ENCODE measurements at places on chromosomes 3 and 15. TPM values are rescaled to one million over a fixed set of nuclear protein-coding genes. Genes with fewer than 3 reads are reported as not detected.
A peak's percentile ranks its signal among the peaks of the same experiment; 100 is the strongest.

The ITPKA gene
- 0.24 TPM for total RNA-seq

The CACNA2D3 gene
- not detected for total RNA-seq

The C3orf33 gene
- total RNA-seq = 1.3 TPM

The SLC15A2 gene
- total RNA-seq = 3.9 TPM

The MOBP gene
- total RNA-seq = not detected

The PP2D1 gene
- not detected for total RNA-seq

The IQCF5 gene
- total RNA-seq = not detected

The RTP3 gene
- total RNA-seq = not detected

The PLA2G4D gene
- not detected for total RNA-seq

DNA sequence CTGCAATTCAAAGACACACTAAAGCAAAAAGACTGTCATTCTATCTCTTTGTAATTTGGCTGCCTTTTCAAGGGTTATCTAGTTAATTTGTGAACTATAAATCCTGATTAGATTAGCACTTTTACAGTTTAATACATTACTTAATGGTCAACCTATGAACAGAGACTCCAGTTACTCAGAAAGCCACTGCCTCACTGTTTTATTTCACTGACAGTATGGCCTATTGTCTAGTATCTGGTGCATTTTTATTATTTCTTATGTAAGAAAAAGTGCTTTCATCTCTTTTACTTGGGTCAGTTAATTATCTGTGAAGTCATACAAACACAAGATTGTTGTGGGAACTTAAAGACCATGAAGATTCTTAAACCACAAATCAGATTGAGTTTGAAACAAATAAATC lies 133.8 kb downstream of the ZBBX start:
- no peak overlapping the region for H3K27ac ChIP-seq
- no peaks in the 10 kb centered on the region for H3K4me1 ChIP-seq
- no peak overlapping the region for H3K4me3 ChIP-seq
- H3K27me3 ChIP-seq = no peaks in the 10 kb centered on the region
- DNase-seq = no peak

DNA sequence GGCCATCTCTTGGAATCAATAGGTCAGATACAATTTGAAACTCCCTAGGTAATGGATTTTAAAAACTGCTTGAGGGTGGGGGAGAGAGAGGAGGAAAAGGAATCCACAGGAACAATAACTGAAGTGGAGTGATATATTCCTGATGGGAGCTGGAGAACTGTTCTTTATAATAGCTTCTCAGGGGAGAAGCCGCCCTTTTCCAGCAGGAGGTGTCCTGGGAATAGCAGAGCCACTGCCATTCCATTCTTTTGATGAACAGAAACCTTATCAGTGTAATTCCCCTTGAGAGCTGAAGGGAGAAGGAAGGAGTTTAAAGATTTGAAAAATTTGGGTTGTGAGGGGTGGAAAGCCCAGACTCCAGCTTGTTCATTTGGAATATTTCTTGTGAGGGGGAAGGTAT lies 504.9 kb upstream of the DPH6 start:
- no peaks in the 10 kb centered on the region for H3K27me3 ChIP-seq
- H3K36me3 ChIP-seq = no peaks in the 10 kb centered on the region
- H3K4me1 ChIP-seq = no peaks in the 10 kb centered on the region
- no peak for DNase-seq
- no peak overlapping the region for H3K4me3 ChIP-seq

DNA sequence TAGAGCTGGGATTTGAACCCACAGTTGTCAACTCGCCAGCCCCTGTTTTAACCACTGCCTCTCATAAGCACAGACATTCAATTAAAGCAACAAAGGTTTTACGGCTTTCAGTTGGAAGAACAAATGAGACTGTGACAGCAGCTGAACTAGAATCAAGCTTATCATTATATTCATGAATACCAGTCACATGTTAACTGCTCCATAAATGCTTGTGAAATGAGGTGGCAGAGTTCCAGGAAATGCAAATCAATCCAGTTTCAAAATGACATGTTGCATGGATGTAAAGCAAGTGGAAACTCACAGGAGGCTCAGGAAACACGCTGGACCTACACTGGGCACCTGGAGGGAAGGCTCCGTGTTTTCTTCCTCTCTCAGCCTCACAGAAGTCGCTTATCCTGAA lies 3.9 kb downstream of the GP5 start:
- peaks cover 49% of the 10 kb centered on the region for H3K4me1 ChIP-seq
- no peak overlapping the region for H3K27ac ChIP-seq
- no peak for DNase-seq
- H3K36me3 ChIP-seq = peaks cover 3% of the 10 kb centered on the region

DNA sequence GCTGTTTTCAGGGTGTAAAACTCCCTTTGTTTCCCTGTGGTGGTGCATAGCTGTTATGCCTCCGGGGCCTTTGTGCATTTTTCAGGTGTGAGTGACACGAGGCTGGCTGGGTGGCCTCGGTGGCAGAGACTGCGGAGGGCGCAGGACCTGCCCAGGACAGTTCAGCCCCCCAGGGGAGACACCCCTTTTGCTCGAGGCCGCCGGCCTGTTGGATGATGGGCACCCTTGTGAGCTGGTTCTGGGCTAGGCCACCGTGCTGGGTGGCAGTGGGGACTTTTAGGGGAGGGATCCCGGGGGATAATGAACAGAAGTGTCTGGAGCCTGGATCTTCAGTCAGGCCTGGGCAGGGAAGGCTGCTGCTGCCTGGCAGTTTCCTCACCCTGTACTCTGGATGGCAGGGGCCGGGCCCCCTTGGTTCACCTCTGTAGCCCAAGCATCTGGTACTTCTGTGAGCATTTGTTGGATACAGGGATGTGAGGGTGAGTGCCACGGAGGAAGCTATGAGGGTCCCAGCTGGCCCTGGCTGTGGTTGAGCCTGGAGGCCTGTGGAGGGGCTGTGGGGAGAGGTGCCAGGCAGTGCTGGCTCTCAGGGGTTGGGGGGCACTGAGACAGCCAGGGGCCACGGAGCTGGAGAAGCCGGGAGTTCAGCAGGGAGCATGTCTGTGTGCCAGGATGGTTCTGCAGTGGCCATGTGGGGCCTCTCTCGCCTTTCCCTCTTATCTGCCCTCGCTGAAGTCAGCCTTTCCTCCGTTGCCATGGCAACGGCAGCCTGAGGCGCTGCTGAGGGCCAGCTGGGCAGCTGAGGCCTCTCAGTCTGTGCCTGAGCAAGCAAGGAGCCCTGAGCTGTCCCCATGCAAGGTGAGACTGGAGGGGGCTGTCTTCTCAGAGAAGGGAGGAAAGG lies 49.0 kb downstream of the KY start:
- peaks cover 4% of the 10 kb centered on the region for H3K27me3 ChIP-seq
- DNase-seq = no peak
- H3K27ac ChIP-seq = no peak overlapping the region
- no peaks in the 10 kb centered on the region for H3K36me3 ChIP-seq
- no peak overlapping the region for H3K4me3 ChIP-seq

GRCh38 chr3:129942296-129942695 lies 32.2 kb upstream of the TRH start:
- H3K27ac ChIP-seq = no peak overlapping the region
- H3K4me1 ChIP-seq = no peaks in the 10 kb centered on the region
- DNase-seq = peak; percentile 52
- peaks cover 10% of the 10 kb centered on the region for H3K27me3 ChIP-seq
- H3K4me3 ChIP-seq = no peak overlapping the region

GRCh38 chr3:4773583-4773982 lies 205.7 kb upstream of the BHLHE40 start:
- peaks cover 76% of the 10 kb centered on the region for H3K36me3 ChIP-seq
- H3K27me3 ChIP-seq = no peaks in the 10 kb centered on the region
- DNase-seq = no peak
- H3K4me3 ChIP-seq = no peak overlapping the region

GRCh38 chr3:182305881-182306665 lies 487.2 kb upstream of the ATP11B start:
- DNase-seq = no peak
- H3K27ac ChIP-seq = no peak overlapping the region
- H3K4me1 ChIP-seq = no peaks in the 10 kb centered on the region

- H3K36me3 ChIP-seq = peaks cover 23% of the 10 kb centered on the region
- no peak overlapping the region for H3K4me3 ChIP-seq
- H3K27ac ChIP-seq = no peak overlapping the region
- no peaks in the 10 kb centered on the region for H3K4me1 ChIP-seq
- no peaks in the 10 kb centered on the region for H3K27me3 ChIP-seq
Observed at GRCh38 chr3:47663630-47664240, 85.1 kb upstream of the CSPG5 start.

DNA sequence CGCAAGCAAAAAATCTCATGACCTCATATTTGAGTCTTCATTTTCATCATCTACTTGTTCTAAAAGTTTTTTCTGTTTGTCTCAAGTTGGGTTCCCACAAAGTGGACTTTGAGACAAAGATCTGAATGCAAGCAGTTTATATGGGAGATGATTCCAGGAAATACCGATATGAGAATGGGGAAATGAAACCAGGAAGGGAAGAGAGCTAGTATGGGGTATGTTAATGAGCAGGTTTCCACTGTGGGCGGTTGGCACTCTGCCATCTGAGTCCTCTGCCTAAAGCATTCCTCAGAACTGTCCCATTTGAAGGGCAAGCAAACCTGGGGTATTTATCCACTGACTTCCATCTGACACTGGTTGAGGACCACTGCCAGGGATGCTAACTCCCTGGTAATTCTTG lies 8.8 kb downstream of the ADPRH start:
- H3K27me3 ChIP-seq = no peaks in the 10 kb centered on the region
- no peak overlapping the region for H3K4me3 ChIP-seq
- peaks cover 15% of the 10 kb centered on the region for H3K36me3 ChIP-seq
- no peak overlapping the region for H3K27ac ChIP-seq
- no peak for DNase-seq

DNA sequence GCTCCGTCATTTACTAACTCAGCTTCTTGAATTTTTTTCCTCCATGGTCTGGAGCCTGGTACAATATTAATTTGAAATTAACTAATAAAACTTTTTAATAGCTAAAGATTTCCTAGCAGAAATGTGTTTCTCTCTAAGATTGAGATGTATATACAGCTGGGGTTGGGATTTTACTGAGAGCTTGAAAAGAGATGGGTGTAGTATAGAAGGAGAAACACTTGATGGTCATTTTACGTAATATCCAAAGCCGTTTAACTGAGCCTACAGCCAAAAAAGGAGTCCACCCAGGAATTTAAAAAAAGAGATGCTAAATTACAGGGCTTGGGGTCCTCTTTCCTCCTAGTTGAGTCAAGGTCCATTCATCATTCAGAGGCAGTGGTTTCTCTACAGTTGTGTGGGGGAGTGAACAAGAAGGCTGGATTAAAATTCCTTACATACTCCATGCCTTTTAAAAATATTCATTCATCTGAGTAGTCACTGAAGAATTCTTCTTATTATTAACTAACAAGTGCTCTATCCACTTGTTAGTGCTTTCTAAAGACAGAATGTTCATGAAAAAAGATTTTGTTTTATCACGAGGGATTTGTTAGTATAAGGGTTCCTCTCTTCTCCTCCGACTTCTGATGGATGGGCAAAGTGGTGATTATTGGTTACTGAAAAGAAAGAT lies 255.3 kb upstream of the IL12A start:
- no peaks in the 10 kb centered on the region for H3K4me1 ChIP-seq
- H3K36me3 ChIP-seq = no peaks in the 10 kb centered on the region
- no peak for DNase-seq
- no peak overlapping the region for H3K4me3 ChIP-seq
